IMR-90 (cell line): ENCODE measurements at places on chromosomes 2 and 18. TPM values are rescaled to one million over a fixed set of nuclear protein-coding genes. Genes with fewer than 3 reads are reported as not detected.

- DNase-seq = no peak
These were observed 575.2 kb downstream of the PIK3C3 start for GRCh38 chr18:42530276-42530675.

DNA sequence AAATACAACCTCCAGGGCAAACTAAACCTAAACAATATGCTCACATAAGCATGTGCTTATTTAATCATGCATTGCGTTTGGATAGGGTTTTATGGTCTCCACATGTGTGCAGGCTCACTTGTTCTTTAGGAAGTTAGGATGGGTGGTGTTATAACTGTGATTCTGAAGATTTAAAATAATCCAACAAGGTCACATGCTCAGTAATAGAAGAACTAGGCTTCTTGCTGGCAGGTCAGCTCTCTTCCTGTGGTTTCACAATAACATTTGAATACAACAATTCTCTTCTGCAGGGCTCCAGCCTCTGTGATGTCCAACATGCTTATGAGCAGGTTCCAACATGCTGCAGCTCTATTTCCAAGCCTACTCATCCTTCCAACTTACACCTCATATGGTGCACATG is 84.0 kb downstream of the MYL12B start:
- peak; percentile 16 for DNase-seq

DNA sequence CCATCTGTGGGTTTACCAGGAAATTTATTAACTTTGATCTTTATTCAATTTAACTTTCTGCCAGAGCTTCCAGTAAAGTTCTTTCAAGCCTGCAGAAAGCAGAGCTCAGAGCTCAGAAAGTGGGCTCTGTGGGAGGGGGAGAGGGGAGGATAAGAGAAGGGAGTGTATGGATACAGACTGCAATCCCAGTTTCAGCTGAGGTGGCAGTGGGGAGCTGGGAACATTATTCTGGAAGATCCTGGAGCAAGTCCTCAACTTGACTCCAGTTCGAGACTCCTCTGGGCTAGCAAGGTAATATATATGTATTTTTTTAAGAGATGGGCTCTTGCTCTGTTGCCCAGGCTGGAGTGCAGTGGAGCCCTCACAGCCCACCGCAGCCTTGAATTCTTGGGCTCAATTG is 108.9 kb upstream of the NABP1 start:
- DNase-seq = no peak

DNA sequence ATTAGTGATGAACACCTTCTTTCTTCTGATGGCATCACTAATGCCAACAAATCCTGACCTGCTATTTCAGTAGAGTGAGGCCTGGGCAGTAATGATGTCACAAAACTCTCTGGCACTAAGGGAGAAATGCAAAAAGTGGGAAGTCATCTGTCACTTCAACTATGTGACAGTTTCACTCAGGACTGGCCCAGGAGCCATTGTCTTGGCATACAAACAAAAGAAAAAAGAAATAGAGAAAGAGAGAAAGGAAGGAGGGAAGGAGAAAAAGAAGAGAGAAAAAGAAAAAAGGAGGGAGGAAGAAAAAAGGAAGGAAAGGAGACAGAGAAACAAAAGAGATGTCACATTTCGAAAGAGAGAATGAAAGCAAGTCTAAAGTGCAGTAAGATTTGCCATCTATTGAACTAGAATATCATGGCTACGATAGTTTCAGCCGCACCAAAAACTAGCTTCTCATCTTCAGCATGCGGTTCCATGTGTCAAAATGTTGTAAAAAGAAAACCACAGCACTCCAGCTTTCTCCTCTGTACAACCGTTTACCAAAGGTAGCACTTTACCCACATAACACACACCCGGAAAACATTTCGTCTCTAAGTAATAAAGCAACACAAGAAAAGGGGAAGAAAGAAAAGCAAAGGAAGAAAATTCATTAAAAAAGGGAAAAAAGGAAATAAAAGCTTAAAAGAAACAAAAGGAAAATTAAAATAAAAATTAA is 50.1 kb downstream of the CD226 start:
- no peak for DNase-seq

DNA sequence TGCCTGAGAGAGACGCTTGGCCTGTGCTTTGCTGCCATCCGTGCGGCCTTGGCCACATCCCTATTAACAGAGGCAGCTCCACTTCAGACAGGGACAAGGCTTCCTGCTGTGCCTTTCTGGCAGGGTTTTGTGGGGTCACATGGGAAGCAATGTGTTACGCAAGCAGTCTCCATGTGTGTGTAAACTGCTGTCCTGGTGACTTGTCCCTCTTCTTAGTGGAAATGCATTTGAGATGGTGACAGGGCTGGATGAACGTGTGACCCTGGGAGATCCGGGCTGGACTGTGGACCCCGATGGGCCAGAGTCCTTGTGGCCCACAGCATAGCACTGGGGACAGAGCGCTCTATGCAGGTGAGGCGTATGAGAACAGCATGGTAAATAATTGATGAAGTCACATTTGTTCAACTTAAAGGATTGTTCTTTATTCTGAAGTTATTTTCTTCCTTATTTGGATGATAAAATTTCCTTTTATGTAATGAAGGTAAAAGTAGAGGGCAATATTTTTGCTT is 23.2 kb downstream of the ASB1 start:
- peak; percentile 51 for DNase-seq

GRCh38 chr18:48129621-48130082 is 199.2 kb upstream of the SMAD2 start:
- DNase-seq = no peak

DNA sequence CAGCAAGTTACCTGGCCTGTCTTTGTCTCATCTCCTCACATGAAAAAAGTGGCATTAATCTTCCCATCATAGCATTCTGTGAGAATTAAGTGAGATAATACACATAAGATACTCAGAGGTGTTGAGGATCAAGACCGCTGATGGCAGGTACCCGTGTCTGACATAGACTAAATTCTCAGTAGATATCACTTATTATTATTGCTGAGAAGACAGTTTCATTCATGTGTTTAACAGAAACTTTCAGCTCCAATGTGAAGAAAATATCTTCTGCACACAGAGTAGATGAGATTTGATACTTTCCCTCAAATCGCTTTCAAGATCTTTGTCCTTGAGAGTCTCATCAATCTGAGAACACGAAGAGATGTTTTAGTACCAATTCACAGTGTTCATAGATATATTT is 809.4 kb downstream of the TSN start:
- DNase-seq = no peak

DNA sequence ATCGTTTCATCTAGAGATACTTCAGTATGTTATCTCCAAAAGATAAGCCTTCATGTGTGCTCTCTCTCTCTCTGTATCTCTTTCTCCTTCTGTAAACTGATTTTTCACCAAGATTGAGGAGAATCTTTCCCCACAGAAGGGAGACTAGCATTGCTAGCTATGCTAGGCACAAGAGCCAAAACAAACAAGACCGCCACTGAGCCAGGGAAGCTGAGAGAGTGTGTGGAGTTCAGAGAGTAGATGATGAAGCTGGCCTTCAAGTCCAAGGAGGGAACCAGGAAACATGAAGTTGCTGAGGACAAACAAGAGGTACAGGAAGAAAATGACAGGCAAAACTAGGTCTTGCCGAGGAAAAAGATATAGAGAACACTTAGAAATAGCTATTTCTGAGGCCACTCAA is 23.4 kb downstream of the DAPL1 start:
- no peak for DNase-seq

GRCh38 chr2:8000870-8001269 is 681.0 kb upstream of the ID2 start:
- DNase-seq = peak; percentile 6

DNA sequence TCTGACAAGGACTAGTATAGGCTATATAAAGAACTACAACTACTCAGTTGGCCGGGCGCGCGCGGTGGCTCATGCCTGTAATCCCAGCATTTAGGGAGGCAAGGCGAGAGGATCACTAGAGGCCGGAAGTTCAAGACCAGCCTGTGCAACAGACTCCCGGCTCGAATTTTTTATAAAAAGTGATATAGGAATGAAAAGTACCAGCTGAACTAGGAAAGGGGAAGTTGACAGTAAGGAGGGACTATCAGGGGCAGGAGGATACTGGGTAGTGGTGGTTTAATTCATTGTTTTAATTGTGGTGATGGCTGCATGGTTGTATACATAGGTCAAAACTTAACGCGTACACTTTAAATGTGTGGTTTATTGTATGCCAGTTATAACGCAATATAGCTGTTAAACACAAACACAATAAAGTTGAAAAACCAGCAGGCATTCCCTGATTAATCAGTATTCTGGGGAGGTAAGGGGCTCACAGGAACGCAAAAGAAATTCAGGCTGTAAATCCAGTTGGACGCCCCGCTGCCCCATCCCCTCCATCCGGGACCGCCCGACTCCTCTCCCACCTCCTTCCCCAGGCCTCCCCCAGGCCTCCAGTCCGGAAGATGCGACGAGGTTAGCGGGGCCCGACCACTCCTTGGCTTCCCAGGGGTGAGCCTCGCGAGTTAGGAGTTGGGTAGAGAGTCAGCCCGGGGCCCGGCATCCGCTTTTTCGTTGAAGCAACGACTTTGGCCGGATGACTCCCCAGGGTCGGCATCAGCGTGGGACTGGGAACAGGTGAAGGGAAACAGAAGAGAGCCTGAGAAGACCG is 746 bp upstream of the POLR1B start:
- peak; percentile 48 for DNase-seq

DNA sequence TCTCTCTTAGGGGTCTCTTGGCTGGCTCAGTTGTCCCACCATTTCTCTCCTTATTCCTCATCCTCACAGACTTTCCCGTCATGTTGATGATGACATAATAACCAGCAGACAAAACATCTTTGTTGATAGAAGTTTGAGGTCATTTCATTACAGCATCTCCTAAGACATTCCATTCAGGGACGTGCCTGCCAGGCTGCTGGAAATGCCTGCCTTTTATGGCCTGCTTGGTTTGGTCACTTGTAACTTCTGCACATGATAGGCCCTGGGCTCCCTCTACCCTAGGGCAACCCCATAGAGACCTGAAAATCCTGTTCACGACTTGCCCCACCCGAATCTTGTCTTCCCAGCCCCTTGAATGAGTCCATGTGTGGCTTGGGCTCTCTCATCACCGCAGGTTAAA is 81.7 kb downstream of the SDC1 start:
- peak; percentile 81 for DNase-seq

DNA sequence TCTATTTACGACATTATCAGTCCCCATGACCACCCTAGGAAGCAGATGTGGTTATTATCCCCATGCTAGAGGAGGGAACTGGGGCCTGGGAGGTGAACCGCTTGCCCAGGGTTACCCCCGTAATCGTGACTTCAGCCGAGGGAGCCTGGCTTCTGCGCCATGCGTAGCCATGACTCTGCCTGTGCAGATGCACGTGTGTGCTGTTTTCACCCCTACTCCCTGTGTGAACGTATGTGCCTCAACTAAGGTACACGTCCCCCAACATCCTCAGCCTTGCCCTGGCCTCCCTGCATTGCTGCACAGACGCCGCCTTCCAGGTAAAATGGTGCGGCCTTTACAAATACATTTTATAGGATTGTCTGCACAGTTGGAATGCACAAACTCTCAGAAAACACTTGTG is 40.2 kb downstream of the LPIN1 start:
- no peak for DNase-seq

GRCh38 chr2:61885896-61886603 is 2.4 kb downstream of the CCT4 start:
- DNase-seq = no peak

GRCh38 chr2:62412347-62412742 is 93.7 kb downstream of the TMEM17 start:
- DNase-seq = peak; percentile 7

- no peak for DNase-seq
These were observed 17.1 kb downstream of the TSHZ1 start for GRCh38 chr18:75227535-75228296.

DNA sequence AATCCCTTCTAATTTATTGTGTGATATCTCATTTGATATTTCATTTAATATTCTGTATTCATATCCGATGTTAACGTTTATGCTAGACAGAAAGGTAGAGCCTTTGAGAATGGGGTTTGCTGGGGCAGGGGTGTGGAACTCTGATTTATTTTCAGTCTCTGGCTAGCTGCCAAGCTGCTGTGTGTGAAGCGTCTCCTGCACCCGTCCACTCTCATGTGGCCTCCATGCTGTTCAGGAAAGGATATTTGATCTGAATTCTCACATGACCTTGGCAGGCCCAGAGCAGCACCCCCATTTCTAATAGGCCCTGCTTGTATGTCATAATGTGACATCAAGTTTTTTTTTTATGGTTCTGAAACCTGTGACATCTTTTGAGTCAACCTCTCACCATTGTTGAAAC is 1.6 kb downstream of the IL1R1 start:
- no peak for DNase-seq

DNA sequence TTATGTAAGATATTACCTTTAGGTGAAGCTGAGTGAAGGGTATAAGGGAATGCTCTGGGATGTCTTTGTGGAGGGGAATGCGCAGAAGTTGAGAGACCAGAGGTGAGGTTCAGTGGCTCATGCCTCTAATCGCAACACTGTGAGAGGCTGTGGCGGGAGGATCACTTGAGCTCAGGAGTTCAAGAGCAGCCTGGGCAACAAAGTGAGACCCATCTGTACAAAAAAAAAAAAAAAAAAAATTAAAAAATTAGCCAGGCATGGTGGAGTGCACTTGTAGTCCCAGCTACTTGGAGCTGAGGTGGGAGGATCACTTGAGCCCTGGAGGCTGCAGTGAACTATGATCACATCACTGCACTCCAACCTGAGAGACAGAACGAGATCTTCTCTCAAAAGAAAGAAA is 57.3 kb upstream of the SP3 start:
- no peak for DNase-seq

DNA sequence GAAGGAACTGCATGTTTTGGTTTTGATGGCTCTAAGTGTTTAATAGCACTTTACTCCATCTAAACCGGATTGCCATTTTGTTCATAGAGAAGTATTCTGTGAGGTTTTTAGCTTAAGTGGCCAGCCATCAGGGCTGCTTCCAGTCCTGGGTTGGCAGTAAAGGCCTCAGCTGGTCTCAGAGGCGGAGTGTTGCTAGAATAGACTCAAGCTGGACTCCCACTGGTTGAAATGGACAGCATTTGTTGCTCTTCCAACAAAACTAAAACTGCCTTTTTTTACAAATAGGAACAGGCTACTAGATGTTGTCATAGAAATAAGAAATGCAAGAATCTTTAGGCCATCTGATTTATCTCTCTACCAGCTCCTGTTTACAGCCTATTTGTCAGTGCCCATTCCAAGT is 126.4 kb downstream of the MAIP1 start:
- DNase-seq = no peak

- no peak for DNase-seq
These were observed 67.9 kb downstream of the CERS6 start for GRCh38 chr2:168524005-168524404.

ARHGAP28 gene
- 2.8 and 3.8 TPM in 2 replicates for total RNA-seq

LTBP1 gene
- 297 and 326 TPM in 2 replicates for total RNA-seq

IGFBP2 gene
- 33.5 and 36.7 TPM in 2 replicates for total RNA-seq

REG3G gene
- total RNA-seq = not detected in 2 replicates

PIK3C3 gene
- 57.2 and 61.9 TPM in 2 replicates for total RNA-seq

SERPINB5 gene
- total RNA-seq = not detected in 2 replicates

SRD5A2 gene
- total RNA-seq = not detected in 2 replicates

RESP18 gene
- total RNA-seq = not detected in 2 replicates

GPC1 gene
- total RNA-seq = 16.0 and 18.6 TPM in 2 replicates
